ENCODE measurements at places on chromosomes 7 and 10.

- no peak for DNase-seq
These were observed 12.6 kb downstream of the SCD start for GRCh38 chr10:100359529-100360150.

DNA sequence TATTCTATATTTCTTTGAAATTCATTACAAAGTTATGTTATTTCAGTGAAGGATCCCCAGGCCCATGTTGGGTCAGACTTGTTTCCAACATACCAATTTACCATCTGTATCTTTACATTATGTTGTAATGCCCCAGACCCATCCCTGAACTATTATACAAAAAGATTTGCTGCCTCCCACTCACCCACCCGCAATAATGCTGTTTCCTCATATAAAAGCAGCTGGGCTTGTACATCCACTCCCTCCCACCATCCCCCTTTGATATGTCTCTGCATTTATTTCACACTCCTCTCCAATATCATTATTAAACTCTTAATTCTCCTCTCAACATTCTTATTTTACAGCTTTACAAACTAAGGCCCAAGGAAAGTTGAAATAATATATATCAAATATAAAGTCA lies 153.7 kb downstream of the DOCK4 start:
- no peak for DNase-seq

DNA sequence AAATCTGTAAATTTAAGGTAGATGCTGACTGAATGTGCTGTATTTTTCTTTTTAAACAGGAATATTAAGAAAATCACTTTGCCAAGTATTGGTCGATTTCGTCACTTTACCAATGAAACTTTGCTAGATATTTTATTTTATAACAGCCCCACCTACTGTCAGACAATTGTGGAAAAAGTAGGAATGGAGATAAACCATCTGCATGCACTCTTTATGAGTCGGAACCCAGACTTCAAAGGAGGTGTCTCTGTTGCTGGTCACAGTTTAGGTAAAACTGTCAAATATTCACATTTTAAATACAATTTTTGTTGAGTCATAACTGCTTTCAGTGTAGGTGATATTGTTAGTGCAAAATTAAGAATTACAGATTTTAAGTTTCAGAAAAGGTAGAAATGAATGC lies 25.2 kb downstream of the SEC23IP start:
- DNase-seq: no peak

- DNase-seq: no peak
These were observed 3.2 kb downstream of the NYAP1 start for GRCh38 chr7:100486753-100487446.

GRCh38 chr7:10216462-10216861 lies 757.2 kb upstream of the PHF14 start:
- no peak for DNase-seq

GRCh38 chr10:122660696-122661095 lies 39.0 kb downstream of the C10orf120 start:
- DNase-seq: no peak

GRCh38 chr7:28684650-28685241 lies 272.4 kb downstream of the CREB5 start:
- DNase-seq: no peak

GRCh38 chr7:103423467-103424179 lies 22.4 kb downstream of the SLC26A5 start:
- no peak for DNase-seq

- DNase-seq: no peak
These were observed 88.6 kb upstream of the KCNIP2 start for GRCh38 chr10:101932183-101932582.

DNA sequence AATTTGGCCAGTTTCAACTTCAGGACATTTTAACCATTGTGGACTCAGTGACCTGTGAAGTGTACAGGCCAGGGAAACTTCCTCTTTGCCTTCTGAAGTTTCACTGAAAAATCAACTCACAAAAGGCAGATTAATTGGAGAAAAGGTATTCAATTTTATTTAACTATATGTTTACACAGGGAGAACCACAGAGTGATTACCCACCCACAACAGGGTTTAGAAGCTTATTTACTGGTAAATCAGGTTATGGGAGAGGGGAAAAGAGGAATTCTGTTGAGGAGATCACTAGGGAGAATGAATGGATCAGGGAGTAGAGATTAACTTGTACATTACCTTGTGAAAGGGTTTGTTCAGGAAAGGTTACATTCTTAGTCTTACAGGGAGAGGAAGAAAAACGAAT lies 1.7 kb upstream of the AKR1D1 start:
- no peak for DNase-seq

DNA sequence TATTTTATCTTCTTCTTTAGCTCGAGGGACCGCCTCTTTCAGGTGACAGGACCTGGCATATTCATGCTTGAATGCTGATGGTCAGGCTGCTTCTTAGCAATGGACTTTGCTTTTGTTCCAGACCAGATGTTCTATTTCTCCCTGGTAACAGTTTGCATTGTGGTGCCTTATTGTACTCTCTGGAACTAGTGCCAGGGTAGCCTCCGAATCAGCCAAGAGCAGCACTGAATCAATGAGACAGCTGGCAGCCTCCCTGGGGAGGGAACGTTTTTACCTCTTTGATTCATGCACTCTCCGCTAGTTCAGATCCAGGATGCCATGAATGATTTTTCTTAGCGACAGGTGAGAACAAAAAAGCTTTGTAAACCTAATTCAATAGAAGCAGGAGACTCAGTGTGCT lies 54.1 kb upstream of the NXPH1 start:
- DNase-seq: no peak

- no peak for DNase-seq
These were observed 512.3 kb upstream of the GALNT17 start for GRCh38 chr7:70619659-70620058.

DNA sequence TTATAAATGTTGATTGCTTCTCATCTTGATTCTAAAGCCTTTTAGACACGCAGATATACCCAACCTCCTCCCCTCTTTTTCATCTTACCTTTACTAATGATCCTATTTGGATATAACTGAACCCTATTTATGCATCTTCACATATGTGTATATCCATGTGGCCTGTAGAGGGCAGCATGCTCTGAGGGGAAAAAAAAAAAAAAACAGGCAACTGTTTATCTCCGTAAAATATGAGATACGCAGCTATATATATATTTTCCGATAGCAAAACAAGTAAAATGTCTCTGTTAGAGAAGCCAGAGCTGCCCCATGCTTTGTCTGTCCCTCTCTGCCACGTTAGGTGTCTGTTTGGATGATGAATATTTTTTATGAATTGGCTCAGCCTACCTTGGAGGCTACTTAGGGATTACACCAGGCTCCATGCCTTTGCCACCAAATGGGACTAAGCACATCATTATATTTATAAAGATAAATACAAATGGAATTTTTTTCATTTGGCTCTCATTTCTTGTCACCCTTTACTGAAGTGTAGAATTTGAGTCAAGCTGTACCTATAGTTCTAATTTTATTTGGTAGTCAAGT lies 174.8 kb upstream of the FZD1 start:
- DNase-seq: no peak

DNA sequence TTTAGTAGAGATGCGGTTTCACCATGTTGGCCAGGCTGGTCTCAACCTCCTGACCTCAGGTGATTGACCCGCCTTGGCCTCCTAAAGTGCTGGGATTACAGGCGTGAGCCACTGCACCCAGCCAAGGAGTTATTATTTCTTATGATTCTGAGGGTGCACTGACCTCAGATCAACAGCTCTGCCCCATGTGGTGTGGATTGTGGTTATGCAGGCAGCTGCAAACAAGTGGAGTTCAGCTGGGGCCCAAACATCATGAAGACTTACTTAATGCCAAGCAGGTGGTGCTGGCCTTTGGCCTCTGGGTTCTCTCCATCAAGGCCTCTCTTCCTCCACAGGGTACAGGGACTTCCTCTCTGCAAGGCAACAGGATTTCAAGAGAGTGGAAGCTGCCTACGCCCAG lies 45.1 kb upstream of the OPTN start:
- no peak for DNase-seq

- DNase-seq: no peak
These were observed 502.8 kb downstream of the GLRX3 start for GRCh38 chr10:130638991-130639390.

- no peak for DNase-seq
These were observed 59.3 kb upstream of the COMTD1 start for GRCh38 chr10:75294866-75295701.

DNA sequence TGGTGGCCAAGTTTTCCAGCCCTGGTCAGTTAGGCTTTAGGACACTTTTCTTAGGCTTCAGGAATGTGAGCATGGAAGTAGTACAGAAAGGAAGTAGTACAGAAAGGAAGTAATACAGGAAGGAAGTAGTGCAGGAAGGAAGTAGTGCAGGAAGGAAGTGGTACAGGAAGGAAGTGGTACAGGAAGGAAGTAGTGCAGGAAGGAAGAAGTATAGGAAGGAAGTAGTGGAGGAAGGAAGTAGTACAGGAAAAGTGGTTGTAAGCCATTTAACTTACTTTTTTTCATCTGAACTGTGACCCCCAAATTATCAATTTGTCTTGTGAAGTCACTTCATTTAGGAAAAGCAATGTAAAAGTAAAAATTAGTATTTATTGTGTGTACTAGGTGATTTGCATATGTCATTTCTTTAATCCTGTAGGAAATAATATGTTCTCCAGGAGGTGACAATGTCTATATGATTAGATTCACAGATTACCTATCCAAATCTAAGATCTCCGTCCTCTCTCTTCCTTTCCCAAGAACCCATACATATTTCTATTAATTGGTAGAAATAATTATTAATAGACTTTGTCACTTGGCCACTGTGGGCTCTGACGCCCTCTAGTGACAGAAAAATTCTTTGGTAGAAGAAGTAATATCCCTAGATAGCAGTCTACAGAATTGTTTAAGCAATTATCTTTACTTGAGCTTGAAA lies 3.9 kb upstream of the FAS start:
- no peak for DNase-seq

- no peak for DNase-seq
These were observed 165.7 kb upstream of the GNAI1 start for GRCh38 chr7:79968894-79969293.

GRCh38 chr7:151381348-151382078 lies 28.3 kb downstream of the WDR86 start:
- DNase-seq: no peak

Data from stimulated activated CD4-positive, alpha-beta T cell treated with anti-CD3 and anti-CD28 coated beads, Interleukin-1b, Interleukin-23, amount 100 ng/mL, for 1 hour (primary cell).